Stimulated activated CD4-positive, alpha-beta T cell treated with anti-CD3 and anti-CD28 coated beads, Interleukin-4, amount 100 ng/mL, for 1 hour (primary cell): ENCODE measurements at places on chromosomes 13 and 19.

- DNase-seq, result no peak
Measured at GRCh38 chr19:17946965-17947784, 14.4 kb downstream of the CCDC124 start.

GRCh38 chr19:48994035-48994386 lies 324 bp downstream of the RUVBL2 start:
- no peak for DNase-seq

GRCh38 chr13:47843005-47843404 lies 158.1 kb downstream of the SUCLA2 start:
- DNase-seq, result no peak

DNA sequence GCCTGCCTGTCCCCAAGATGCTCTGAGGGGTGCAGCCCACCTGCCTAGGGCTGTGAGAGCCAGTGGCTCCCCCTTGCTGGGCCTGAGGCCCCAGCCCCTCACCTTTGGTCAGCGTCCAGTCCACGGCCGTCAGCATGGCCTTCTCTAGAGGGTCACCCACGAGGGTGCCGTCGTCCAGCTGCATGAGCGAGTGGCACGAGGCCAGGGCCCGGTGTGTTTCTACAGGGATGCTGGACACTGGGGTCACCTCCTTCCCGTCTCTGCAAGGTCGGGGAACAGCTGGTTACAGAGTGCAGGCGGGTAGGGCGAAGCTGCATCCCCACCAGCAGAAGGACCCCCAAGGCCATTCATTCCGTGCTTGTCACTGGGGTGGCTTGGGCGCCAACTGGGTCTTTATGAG lies 9.0 kb downstream of the ATP13A1 start:
- DNase-seq, result no peak

DNA sequence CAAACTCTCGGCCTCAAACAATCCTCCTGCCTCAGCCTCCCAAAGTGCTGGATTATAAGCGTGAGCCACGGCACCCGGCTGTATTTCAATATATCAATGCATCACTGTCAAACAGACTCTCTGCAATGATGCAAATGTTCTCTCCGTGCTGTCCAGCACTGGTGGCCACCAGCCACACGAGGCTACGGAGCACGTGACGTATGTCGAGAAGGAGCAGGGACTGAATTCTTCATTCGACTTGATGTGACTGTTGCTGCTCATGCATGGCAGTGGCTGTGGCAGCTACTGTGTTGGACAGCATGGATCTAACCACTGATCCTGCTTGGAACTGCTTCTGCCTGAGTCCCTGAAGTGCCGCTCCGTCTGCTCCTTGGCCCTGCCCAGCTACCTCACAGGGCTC lies 9.8 kb downstream of the LRRC4B start:
- DNase-seq, result no peak

DNA sequence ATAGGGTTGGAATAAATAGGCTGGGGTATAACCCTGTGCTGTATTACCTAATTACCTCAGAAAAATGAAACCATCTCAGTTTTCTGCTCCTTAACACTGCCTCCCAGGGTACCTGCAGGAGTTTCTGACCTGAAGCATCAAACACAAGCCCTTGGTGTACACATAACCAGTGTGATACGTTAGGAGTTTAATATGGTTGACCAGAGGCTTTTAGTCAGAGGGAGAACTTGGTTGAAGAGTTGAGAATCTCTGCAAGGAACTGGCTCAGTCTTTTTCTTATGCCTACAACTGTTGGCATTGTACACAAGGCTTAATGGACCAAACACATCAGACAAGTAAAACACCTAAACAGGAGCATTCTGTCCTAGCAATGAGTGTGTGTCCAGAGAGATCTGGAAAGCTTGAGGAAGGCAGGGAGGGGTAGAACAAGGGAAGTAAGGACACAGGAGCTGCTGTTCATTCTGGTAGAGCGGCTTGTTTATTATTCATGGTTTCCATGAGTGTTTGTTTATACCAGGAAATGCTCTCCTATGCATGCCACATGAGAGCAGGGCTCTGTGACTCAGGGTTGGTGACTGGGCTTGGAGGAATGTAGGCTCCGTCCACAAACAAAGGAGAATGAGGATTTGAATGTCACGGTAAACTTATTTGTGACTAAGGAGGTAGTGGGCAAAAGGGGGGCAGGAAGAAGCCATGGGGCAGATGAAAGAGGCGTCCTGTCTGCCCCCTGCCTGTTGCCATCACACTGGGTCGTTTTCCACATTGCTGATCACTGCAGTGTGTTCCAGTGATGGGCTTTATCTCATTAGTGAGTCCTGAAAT lies 11.9 kb upstream of the SPATA13 start:
- DNase-seq, result no peak

- DNase-seq, result no peak
Measured at GRCh38 chr19:5504114-5504513, 48.9 kb downstream of the ZNRF4 start.

GRCh38 chr19:15331419-15332310 lies 674 bp downstream of the BRD4 start:
- DNase-seq, result peak; percentile 69
